Smooth muscle cell of trachea (primary cell): ENCODE measurements at places on chromosomes 1 and 21. TPM values are rescaled to one million over a fixed set of nuclear protein-coding genes. Genes with fewer than 3 reads are reported as not detected.

GPA33 gene
- total RNA-seq, result not detected in 2 replicates

SPRR4 gene
- not detected in 2 replicates for total RNA-seq

CSF3R gene
- total RNA-seq, result under 0.01 TPM in 1 of 2 replicates, not detected in the other

MRAP gene
- 0.17 TPM in 1 of 2 replicates, not detected in the other for total RNA-seq

RAB3GAP2 gene
- total RNA-seq, result 47.3 and 50.9 TPM in 2 replicates

OR2T35 gene
- not detected in 2 replicates for total RNA-seq

GAS5 gene
- total RNA-seq, result 325 and 387 TPM in 2 replicates

TNFSF18 gene
- total RNA-seq, result under 0.01 and 0.15 TPM in 2 replicates

CASQ1 gene
- 0.83 TPM in 1 of 2 replicates, not detected in the other for total RNA-seq

USH2A gene
- total RNA-seq, result under 0.01 TPM in 1 of 2 replicates, not detected in the other

FAM3B gene
- total RNA-seq, result not detected in 2 replicates

KAZN gene
- 3.3 and 7.3 TPM in 2 replicates for total RNA-seq

RYR2 gene
- total RNA-seq, result not detected in 2 replicates

FALEC gene
- total RNA-seq, result 1.5 TPM in 1 of 2 replicates, not detected in the other

LAMTOR5 gene
- total RNA-seq, result 45.5 and 75.8 TPM in 2 replicates

TMEM81 gene
- total RNA-seq, result 1.5 and 1.8 TPM in 2 replicates

CCDC17 gene
- total RNA-seq, result 0.99 and 1.6 TPM in 2 replicates

SPRR2A gene
- not detected in 2 replicates for total RNA-seq

GCSAML gene
- total RNA-seq, result not detected in 2 replicates

REN gene
- 0.15 TPM in 1 of 2 replicates, not detected in the other for total RNA-seq

PTGER3 gene
- total RNA-seq, result 3.9 and 27.5 TPM in 2 replicates

EDARADD gene
- total RNA-seq, result under 0.01 TPM in 1 of 2 replicates, not detected in the other

A3GALT2 gene
- 0.44 TPM in 1 of 2 replicates, not detected in the other for total RNA-seq

ATP5PB gene
- total RNA-seq, result 216 and 440 TPM in 2 replicates

DMBX1 gene
- not detected in 2 replicates for total RNA-seq

TEX38 gene
- 0.29 TPM in 1 of 2 replicates, not detected in the other for total RNA-seq

FBXO2 gene
- total RNA-seq, result 1.3 and 4.0 TPM in 2 replicates

G0S2 gene
- total RNA-seq, result 17.6 and 20.8 TPM in 2 replicates

EFNA1 gene
- 0.17 and 0.44 TPM in 2 replicates for total RNA-seq

KLF17 gene
- under 0.01 and 0.17 TPM in 2 replicates for total RNA-seq

CCT3 gene
- 486 and 506 TPM in 2 replicates for total RNA-seq

SLC25A34 gene
- total RNA-seq, result 0.58 and 2.6 TPM in 2 replicates

DFFA gene
- 34.2 and 45.5 TPM in 2 replicates for total RNA-seq

KCNE1 gene
- under 0.01 and 0.29 TPM in 2 replicates for total RNA-seq

IQGAP3 gene
- 3.8 and 50.3 TPM in 2 replicates for total RNA-seq

TMCC2 gene
- 5.2 and 6.1 TPM in 2 replicates for total RNA-seq

TINAGL1 gene
- 0.99 and 1.7 TPM in 2 replicates for total RNA-seq

PLD5 gene
- 0.15 TPM in 1 of 2 replicates, not detected in the other for total RNA-seq

TCHHL1 gene
- total RNA-seq, result not detected in 2 replicates

RGS13 gene
- total RNA-seq, result not detected in 2 replicates
